Vagina (tissue), 2 donors: ENCODE measurements at places on chromosomes 4 and X. TPM values are rescaled to one million over a fixed set of nuclear protein-coding genes. Genes with fewer than 3 reads are reported as not detected.

Gene KLF8
- total RNA-seq = 33.1 TPM

DNA sequence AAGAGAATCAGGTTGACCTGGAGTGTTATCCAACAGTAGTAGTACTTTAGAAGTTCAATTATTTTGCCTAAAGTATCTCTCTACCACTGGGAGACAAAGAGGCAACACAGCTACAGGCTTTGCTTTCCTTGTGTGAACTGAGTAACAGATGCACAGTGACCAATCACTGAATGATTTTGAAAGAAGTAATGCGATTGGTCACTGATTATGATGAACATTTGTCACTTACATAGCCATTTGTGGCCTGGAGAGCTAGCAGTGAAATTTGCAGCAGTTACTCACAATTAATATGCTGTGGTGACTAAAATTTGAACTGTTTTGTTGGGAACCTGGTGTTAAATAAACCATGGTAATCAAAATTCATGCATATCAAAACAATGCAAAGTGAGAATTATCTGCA, 508.7 kb upstream of the DIPK2B start:
- DNase-seq = no peak

- no peak for DNase-seq
Measured at GRCh38 chr4:8589823-8590545, 2.6 kb upstream of the CPZ start.

Gene DGKK
- 0.49 TPM for total RNA-seq

Gene SERPINA7
- total RNA-seq = not detected

Gene SSX1
- not detected for total RNA-seq

DNA sequence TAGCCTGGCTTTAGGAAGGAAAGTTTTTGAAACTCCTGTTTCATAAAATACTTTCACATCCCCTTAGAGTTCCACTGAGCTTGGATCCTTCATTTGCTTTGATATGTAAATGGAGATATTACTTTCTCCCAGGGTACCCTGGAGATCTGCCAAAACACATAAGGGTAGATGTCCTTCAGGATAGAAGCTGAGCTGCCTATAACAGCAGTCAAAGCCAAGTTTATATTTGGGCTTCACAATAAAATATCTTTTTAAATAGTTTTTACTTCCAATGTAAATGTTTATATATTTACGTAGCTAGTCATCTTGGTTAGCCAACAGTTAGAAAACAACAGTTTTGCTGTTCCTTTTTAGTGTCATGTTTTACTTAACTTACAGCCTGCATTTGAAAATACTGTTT, 742.3 kb upstream of the POU3F4 start:
- DNase-seq = no peak

Gene P2RY4
- not detected for total RNA-seq

GRCh38 chr4:114601304-114602052, 2.9 kb downstream of the UGT8 start:
- DNase-seq = no peak

DNA sequence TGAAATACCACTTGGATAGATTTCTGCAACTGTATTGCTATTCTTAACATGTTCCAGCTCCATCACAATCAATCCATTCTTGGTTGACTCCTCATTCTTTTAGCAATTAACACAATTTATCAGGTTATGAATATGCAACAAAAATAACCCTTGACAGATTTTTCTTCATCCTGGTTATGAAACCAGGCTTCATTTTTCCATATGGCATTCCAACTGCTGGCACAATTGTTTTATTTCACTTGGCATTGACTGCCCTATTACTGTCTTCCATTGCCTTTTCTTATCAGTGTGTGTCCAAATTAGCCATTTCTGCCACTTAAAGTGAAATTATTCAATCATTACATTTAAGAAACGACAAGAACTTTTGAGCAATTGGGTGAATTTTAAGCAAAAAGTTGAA, 388.8 kb upstream of the EPHA5 start:
- no peak for DNase-seq

Gene SOWAHD
- not detected for total RNA-seq

Gene EDA2R
- total RNA-seq = 1.2 TPM

GRCh38 chr4:4270529-4270928, 19.4 kb downstream of the LYAR start:
- DNase-seq = no peak

GRCh38 chr4:142291299-142292050, 554.6 kb downstream of the INPP4B start:
- no peak for DNase-seq

- no peak for DNase-seq
Measured at GRCh38 chrX:155270969-155271368, 6.7 kb upstream of the RAB39B start.

Gene NKX3-2
- total RNA-seq = 2.9 TPM

Gene DUSP21
- not detected for total RNA-seq

- DNase-seq = no peak
Measured at GRCh38 chr4:98864560-98864959, 64.4 kb downstream of the EIF4E start.

GRCh38 chr4:2756691-2757350, 685 bp upstream of the TNIP2 start:
- DNase-seq = no peak

Gene SRP72
- total RNA-seq = 57.5 TPM
